ENCODE measurements at places on chromosomes 5 and 9.
A peak's percentile ranks its signal among the peaks of the same experiment; 100 is the strongest.

DNA sequence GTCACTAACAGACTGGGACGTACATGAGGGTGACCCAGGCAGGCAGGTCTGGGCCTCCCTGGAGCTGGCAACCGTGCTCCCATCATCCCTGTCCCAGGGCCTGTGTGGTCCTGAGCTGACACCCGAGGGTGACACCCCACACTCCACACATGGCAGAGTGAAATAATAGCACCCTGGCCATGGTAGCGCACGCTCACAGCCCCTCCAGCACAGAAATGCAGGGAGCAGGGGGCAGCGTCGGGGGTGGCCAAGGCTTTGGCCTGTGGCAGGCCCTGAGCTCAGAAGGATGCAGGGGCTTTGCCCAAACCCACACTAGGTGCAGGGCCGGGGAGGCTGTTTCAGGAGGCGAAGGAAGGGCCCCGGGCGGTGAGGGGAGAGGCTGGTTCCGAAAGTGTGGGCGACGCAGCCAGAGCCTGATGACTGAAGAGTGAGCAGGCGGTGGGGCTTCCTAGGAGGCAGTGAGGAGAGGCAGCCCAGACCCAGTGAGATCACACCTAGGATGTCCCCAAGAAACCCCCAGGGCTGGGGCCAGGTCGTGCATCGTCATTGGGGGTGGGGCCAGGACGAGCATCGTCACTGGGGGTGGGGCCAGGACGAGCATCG, 12.9 kb downstream of the OR2V2 start:
- DNase-seq: peak; percentile 69

DNA sequence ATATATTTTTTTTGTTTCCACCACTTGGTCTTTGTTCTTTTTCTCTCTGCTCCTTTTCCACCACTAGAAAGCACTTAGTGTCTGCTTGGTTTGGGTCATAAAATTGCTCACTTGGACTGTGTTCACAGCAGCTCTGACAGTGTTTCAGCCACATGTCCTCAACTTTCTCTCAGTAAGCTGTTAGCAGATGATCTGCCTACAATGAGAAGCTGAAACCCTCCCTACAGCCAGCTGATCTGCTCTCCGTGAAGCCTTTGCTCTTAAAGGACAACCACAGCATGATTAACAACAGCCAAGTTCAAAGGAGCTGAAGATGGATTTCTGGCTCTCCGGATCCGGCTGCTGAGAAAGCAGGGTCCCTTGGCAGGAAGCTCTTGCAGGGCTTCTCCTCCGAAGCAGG, 31.6 kb downstream of the PRLR start:
- no peak for DNase-seq

- peak; percentile 86 for DNase-seq
These were observed 3.5 kb upstream of the PDLIM7 start for GRCh38 chr5:177500685-177501522.

- peak; percentile 48 for DNase-seq
These were observed 1.3 kb downstream of the CD72 start for GRCh38 chr9:35616681-35617459.

DNA sequence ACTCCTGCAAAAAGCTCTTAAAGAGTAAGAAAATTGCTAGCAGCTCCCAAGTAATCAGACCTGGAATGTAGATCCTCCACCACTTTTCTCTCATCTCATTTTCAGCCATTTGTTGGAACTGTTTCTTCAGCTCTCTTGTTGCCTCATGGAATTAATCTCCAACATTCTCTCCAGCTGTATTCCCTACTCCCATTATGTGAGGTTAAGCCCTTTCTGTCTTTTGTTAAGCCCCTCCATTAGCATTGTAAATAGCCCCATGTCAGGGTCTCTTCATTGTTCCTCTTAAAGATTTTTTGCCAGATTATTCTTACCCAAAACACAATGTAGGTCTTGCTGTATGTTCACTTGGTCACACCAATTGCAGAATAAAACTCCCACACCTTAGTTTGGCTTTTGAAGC, 119.8 kb downstream of the PLPPR1 start:
- DNase-seq: no peak

DNA sequence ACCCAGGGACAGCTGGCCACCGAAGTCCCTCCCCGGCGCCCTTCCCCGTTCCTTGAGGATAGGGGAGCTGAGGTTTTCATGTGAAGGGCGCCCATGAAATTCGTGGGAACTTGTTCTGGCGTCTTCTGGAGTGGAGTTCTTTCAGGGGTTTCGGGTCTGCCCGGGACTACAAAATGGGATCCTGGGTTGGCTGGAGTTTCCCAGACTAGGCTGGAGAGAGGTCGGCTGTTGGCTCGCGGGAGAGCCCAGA, 3.6 kb upstream of the RGMB start:
- DNase-seq: no peak

DNA sequence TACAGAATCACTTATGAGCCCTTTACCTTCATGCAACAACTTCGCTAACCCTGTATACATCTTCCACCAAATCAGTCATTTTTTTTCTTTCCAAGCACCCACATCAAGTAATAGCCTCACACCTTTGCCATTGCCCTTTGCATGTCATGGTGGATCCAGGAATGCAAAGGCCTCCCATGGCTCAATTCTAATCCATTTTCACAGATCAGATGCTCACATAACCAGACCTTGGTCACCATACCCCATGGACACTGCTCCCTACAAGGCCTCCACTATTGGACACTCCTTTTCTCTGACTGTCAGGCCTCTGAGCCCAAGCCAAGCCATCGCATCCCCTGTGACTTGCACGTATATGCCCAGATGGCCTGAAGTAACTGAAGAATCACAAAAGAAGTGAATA, 179.5 kb downstream of the RASEF start:
- no peak for DNase-seq

DNA sequence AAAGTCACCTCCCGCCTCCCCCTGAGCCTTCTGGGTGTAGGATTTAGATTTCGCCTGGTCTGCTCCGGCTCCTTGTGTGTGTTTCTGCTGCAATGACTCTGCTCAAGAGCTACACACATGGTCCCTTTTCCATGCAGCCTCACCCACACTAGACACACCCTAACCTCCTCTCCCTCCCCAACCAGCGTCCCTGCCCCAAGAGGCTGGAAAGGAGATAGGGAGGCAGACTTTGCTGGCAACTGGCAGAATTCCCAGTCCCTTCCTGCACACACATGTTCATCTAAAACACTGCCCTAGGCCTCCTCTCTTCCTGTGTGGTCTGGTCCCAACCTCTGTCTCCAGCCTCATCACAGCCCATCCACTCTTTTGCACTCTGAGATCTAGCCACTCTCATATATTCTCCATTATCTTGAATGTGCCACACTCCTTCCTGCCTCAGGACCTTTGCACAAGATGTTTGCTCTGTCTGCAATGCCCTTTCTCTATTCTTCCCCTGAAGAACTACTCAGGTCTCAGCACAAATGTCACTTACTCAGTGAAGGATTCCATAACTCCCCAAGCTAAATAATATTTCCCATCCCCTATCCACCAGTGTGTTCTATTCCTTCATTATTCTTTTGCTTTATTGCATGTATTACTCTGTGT, 253.8 kb downstream of the CDK5RAP2 start:
- no peak for DNase-seq

DNA sequence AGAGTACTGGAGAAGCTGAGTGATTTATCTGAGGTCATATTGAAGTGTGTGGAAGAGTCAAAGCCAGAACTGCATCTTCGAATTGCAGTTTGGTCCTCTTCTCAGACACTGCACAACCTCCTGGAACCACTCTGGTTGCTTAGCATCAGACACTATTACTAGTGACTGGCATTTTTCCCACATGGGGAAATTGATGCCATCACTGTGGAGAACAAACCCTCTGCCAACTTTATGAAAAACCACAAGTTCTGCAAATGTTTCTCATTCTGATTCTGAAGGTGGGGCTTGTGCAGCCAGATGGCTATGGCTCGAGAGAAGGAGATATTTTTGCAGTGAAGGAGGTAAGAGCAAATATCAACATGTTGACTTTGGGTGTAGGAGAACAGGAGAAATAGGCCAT, 67.2 kb downstream of the KCTD16 start:
- DNase-seq: no peak

GRCh38 chr9:113361304-113362018, 12.1 kb downstream of the BSPRY start:
- no peak for DNase-seq

- no peak for DNase-seq
These were observed 647 bp downstream of the SMARCA2 start for GRCh38 chr9:2015581-2016407.

GRCh38 chr5:150519978-150520377, 12.0 kb downstream of the NDST1 start:
- no peak for DNase-seq

- DNase-seq: no peak
These were observed 5.9 kb upstream of the FOXD1 start for GRCh38 chr5:73454379-73455036.

GRCh38 chr9:111151537-111151936, 113.3 kb upstream of the LPAR1 start:
- no peak for DNase-seq

Measured in activated CD8-positive, alpha-beta memory T cell treated with anti-CD3 and anti-CD28 coated beads for 1 hour (primary cell).